ENCODE measurements at places on chromosomes 1 and 21.

DNA sequence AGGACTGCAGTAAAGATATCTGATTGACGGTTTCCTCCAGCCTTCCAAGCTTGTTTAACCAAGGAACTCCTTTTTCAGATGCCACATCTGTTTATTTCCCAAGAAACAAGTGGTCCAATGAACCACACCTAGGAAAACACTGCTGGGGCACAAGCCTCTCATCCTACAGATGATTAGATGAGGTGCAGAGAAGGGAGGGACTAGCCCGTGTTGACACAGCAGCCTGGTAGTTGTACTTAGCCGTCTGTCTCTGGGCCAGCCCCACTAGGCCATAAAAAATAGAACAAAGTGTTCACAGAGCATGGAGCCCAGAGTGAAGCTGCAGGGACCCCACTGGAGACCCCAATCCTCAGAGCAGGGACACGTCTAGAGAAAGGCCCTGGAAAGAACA lies 32.1 kb downstream of the LRP8 start:
- no peak for DNase-seq

DNA sequence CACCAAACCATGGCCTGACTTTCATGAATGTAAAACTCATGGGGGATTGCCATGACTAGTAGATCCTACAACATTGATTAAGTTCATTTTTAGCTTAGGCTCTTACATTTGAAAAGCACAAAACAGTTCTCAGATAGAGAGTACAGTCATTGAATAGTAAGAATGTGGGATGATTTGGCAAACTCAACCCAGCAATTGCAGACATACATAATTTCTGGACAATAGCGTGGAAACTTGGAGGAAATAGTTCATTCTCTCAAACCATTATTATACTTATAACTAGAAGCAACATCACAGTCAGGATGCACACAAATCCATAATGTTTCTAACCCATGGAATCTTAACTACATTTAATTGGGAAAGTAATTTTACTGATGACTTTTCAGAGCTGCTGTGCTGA lies 598.2 kb downstream of the LMO4 start:
- DNase-seq, result no peak

GRCh38 chr1:20883766-20884165 lies 96.7 kb upstream of the HP1BP3 start:
- no peak for DNase-seq

GRCh38 chr1:3943806-3944577 lies 43.9 kb upstream of the C1orf174 start:
- DNase-seq, result no peak

DNA sequence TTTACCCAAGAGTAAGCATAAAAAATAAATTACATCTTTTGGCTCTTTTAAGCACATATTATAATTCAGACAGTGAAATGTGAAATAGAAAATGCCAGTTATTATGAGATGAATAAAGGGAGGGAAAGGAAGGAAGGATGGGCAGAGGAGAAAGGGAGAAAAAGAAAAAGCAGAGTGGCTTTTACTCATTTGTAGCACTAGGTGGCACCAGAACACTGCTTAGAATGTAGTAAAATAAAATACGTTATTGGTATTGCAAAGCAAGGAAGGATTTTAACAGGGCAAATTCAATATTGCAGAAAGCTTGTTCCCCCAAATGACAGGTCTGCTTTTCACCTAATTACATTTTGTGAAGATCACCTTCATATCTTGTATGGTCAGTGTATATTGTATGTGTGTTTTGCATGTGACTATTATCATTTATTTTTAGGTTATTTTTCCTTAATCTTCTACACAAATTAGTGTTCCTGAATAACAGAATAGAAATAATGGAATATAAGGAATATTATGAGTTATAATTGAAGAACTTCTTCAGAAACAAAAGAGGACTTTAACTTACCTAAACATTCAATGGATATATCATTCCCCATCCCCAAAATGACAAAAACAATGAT lies 9.1 kb upstream of the PCNX2 start:
- DNase-seq, result peak; percentile 40

DNA sequence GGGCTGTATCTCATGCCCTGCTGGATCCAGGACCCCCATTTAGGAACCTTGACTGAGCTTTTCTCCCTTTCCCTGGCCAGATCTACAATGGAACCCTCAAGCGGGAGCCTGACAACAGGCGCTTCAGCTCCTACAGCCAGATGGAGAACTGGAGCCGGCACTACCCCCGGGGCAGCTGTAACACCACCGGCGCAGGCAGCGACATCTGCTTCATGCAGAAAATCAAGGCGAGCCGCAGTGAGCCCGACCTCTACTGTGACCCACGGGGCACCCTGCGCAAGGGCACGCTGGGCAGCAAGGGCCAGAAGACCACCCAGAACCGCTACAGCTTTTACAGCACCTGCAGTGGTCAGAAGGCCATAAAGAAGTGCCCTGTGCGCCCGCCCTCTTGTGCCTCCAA lies 29.8 kb downstream of the PKP1 start:
- DNase-seq, result no peak
